ENCODE measurements at places on chromosomes 12 and 14. TPM values are rescaled to one million over a fixed set of nuclear protein-coding genes. Genes with fewer than 3 reads are reported as not detected.

The PIWIL1 gene
- total RNA-seq = not detected

The GABARAPL1 gene
- 62.9 TPM for total RNA-seq

DNA sequence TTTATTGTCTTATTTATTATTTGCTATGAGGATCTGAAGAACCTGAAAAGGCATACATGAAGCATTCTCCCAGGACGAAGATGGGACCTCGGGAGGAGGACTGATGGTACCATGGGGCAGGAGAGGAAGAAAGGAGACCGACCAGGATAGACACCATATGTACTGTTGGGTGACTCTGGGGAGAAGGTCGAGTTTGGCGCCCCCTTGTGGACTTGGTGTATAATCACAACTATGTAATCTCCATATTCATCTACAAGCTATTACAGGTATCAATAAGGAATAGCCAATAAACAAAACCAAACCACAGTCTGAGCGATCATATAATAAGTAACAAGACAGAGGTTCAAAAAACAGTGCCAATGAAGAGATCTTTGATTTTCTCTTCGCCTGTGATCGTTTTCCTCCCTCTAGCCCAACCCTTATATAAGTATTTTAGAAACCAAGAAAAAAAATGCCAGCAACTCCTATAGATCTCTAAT is 139.1 kb downstream of the SPTSSA start:
- DNase-seq = peak; percentile 59

The CCDC197 gene
- total RNA-seq = not detected

- DNase-seq = no peak
Observed at GRCh38 chr12:114265036-114265435, 140.9 kb downstream of the TBX5 start.

Measured in lung (tissue), 17 donors.